ENCODE measurements at places on chromosomes 3 and 15.

DNA sequence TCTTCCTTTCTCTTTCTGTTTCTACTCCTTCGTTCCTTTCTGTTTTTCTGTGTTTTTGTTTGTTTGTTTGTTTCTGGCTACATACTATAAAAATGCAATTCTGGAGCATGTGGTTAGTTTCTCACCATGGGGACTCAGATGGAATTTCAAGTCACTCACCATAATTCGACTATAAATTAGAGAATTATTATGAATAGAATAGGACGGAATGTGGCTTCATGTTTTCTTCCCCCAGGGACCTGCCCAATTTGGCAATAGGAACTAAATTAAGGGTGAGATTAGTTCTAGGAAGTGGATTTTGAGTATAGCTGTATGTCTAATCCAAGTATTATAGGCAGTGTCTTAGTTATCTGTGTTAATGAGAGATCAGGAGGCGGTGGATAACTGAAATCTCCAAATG lies 96.9 kb downstream of the THSD4 start:
- no peak for DNase-seq

- DNase-seq: no peak
These were observed 272.0 kb downstream of the RORA start for GRCh38 chr15:60957111-60957510.

DNA sequence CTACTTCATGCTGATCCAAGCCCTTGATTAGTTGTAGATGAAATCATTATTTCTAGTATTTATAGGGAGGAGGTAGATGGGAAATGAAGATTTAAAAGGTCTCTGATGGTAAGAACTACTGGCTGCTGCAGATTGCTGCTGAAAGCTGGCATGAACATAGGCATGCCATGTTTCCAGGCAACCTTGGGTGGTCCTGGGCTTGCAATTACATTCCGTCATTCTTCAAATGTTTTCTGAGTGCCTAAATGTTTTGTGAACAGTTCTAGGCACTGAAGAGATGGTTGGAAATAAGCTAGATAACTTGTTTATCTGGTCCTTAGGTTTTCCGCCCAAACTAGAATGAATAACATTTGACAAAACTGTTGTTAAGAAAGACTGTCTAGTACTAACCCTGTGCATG lies 95.8 kb downstream of the KCNAB1 start:
- DNase-seq: no peak

DNA sequence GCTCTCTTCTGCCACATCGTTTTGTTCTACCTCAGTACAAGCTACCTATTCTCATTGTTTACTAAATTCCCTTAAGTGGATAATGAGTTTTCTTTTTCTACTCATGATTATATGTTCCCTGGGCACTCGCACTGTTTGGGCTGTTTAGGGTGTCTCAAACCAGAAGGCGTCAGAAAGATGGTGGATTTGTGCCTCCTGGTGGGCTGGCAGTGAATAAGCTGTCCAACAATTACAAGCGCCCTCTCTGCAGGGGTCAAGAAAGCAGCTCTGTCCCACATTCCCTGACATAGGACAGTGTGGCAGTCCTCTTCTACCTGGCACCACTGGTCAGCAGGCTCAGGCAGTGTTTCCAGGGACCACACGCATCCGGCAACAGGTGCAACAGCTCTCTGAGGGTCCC lies 173.4 kb upstream of the PPP2R3A start:
- DNase-seq: no peak

DNA sequence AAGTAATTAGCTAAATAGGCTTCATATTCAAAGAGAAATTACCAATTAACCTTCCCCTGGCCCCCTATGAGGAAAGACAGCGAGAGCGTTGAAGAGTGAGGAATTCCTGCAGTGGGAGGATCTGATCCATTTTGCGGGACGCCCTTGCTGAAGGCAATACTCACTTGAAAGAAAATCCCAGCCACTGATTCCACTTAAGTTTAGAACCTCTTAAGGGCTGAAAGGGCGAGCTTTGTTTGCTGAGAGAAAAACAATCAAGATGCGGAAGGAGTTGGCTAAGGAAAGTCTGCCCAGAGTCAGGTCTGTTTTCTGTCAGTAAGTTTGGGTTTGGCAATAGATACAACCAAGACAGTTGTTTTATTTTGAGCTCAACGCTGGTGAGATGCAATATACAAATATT lies 102.8 kb upstream of the GBE1 start:
- no peak for DNase-seq

GRCh38 chr15:33402600-33402999 lies 91.8 kb downstream of the RYR3 start:
- no peak for DNase-seq

- no peak for DNase-seq
These were observed 81.8 kb upstream of the TNFSF10 start for GRCh38 chr3:172604895-172605646.

DNA sequence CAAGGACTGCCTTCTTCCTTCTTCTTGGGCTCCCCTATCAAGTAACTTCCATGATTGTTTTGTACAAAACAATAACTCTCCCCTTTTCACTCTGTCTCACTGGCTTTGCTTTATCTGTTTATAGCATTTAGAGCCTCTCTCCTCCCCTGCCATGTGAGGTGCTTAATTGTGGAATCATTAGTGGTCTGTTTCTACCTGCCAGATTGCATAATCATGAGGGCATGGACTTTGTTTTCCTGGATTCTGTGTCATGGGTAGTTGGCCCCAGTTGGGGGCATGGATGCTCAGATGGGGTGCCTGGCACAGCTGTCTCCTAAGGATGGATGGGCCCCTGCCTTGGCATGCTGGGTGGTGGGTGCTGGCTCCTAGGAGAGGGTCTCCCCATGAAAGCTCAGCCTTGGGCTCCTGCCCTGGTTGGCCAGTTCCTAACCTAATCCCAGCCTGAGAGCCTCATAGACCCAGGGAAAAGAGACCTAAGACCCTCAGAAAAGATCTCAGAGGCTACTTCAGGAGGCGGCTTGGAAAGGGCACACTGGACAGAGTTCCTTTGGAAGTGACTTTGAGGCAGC lies 8.0 kb upstream of the CTXND1 start:
- no peak for DNase-seq

All from DMS 273 treated with DMSO at 0.1 percent for 48 hours (cell line).